ENCODE measurements at places on chromosomes 5 and 9. TPM values are rescaled to one million over a fixed set of nuclear protein-coding genes. Genes with fewer than 3 reads are reported as not detected.

The TMEM174 gene
- not detected for total RNA-seq

The TMEM171 gene
- total RNA-seq, result 0.23 TPM

The FBP1 gene
- total RNA-seq, result 1.2 TPM

The PCA3 gene
- total RNA-seq, result 1.4 TPM

The CCDC192 gene
- total RNA-seq, result not detected

The NRG2 gene
- 5.1 TPM for total RNA-seq

The PDE6A gene
- total RNA-seq, result not detected

The GPR151 gene
- 0.46 TPM for total RNA-seq

The GCNT1 gene
- 3.9 TPM for total RNA-seq
